ENCODE measurements at places on chromosomes 16 and 17. TPM values are rescaled to one million over a fixed set of nuclear protein-coding genes. Genes with fewer than 3 reads are reported as not detected.

DNA sequence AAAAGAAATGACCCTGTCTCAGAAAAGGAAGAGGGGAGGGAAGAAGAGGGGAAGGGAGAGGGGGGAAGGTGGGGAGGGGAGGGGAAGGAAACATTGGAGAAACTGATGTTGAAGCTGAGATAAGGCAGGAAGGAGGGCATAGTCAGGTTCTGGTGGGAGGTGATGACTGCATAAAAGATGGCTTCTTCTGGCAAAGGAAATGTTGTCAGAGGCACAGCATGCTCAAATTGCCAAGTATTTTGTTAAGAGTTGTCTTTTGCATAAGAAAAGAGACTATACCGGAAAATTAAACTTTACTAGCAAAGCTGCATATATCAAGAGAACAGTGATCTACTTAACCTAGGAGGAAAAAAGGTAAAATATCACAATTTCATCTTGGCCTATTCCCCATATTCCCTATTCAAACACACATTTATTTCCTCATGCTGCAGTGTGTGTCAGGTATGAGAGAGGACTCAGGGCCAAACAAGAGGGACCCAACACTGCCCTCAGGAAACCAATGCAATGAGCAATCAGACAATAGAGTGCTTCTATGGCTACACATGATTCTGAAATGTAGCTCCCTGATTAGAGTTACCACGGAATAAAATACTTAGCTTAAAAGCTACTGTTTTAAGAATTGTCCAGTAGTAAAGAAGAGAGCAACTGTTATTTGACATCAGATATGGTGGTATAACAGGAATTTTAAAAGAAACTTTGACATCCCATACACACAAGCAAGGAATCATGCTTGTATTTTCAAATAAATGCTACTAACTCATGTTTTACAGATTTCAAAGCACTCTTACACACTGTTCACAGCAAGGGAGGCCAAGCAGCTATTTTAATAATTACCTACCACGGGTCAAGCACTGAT, 80.9 kb downstream of the PARN start:
- DNase-seq = no peak

DNA sequence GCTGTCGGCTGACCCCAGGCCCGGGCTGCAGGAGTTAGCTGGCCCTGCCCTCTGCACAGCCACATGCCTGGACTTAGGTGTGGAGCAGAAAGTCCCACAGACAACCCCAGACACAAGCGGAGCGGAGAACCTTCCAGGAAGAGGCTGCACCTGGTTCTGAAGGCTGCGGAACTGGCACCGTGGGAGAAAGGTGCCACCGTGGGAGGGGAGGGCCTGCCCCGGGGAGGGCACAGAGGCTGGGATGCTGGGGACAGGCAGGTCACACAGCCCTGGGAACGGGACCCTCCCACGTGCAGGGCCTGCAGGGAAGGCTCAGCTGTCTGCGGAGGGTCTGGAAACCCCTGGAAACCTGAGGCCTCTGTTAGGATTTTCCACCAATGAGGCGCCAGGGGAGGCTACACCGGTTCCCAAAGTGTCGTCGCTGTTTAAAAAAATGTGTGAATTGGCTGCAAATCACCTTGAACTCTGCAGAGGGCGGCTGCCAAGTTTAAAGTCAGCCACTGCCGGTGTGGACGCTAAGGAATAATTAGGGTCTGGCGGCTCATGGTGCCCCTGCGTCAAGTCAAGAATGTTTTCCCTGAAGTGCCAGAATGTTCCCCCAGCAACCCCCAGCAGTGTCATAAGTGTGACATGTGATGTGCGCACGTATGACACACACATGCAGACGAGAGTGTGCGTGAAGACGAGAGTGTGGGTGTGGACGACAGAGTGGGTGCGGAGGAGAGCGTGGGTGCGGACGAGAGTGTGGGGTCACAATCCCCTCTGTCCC, 50.9 kb upstream of the PABPN1L start:
- no peak for DNase-seq

EVPLL gene
- not detected for total RNA-seq

GRCh38 chr17:29066606-29067005, 23.7 kb downstream of the PIPOX start:
- no peak for DNase-seq

ADORA2B gene
- 5.2 TPM for total RNA-seq

Data from IMR-90 (cell line).